ENCODE measurements at places on chromosomes 4 and X.

DNA sequence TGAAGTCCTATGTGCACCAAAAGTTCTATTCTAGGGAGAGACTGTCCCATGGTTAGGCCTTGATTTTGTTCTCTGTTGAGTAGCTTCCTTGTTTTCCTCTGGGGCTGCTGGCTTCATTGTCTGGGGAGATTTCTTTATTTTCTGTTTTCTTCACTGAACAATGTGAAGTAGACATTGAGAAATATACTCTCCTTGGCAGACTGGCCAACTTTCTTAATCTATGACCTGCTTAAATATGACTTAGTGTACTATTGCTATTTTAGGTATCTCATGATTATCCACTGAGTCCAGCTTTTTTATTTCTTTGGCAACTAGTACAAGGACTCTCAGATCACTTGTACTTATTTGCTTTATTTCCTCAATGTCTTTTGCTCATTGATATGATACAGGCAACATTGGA lies 1594.6 kb downstream of the ARAP2 start:
- no peak for DNase-seq

GRCh38 chr4:113331811-113332210 lies 282.4 kb downstream of the ANK2 start:
- DNase-seq = no peak

GRCh38 chrX:14243823-14244222 lies 214.1 kb upstream of the GEMIN8 start:
- DNase-seq = no peak

- no peak for DNase-seq
These were observed 46.8 kb downstream of the CRLF2 start for GRCh38 chrX:1165535-1166196.

GRCh38 chr4:189773909-189774308 lies 166.8 kb upstream of the FRG1 start:
- no peak for DNase-seq

- no peak for DNase-seq
These were observed 11.0 kb downstream of the INTU start for GRCh38 chr4:127643791-127644190.

- no peak for DNase-seq
These were observed 31.7 kb upstream of the APLN start for GRCh38 chrX:129686422-129686948.
